ENCODE measurements at places on chromosomes 5 and 9.

DNA sequence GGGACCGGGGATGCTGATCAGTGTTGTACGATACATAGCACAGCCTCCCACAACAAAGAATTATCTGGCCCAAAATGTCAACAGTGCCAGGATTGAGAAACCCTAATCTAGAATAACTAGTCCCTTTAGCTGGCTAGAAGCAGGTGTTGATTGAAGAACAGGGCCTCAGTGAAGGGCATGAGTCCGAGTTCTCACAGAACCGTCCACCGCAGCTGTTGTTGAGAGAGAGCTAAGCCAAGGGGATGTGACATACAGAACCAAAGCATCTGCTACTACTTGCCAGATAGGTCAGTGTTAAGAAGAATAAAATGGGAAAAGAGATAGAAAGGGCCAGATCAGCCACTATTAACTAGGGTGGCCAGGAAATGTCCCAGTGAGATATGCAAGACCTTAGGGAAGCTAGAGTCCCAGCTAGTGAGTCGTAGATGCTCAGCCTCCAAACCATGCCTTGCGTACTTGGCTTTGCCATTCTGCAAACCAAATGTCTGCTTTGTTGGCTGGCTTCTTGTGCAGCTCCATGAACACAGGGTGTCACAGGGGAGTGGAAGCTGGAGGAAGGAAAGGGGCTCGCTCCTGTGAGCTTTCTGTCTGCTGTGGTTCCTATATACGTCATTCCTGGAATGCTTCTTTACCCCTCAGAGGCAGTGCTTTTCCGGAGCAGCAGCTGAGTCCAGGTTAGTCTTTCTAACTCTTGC is 68.9 kb downstream of the FBXO38 start:
- DNase-seq: no peak

DNA sequence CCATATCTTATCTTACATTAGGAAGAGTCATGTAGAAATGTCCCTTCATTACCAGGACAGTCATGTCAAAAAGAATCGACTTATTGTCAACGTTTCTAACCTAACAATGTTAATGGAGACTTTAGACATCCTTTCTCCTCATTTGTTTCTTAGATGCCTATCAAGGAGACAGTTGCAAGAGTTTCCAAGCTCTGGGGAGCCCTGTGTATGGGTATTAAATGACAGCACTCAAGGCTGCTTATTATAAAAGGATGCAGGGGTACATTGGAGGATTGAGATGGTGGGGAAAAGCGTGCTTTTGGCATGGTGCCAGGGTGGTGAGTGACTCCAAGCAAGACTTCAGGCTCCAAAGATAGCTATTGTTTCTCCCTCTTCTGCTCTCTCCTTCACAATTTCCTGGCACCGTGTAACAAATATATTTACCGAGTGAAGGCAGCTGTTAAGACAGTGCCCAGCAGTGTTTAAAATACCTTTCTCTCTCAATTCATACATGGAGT is 461.3 kb upstream of the CLINT1 start:
- DNase-seq: no peak

DNA sequence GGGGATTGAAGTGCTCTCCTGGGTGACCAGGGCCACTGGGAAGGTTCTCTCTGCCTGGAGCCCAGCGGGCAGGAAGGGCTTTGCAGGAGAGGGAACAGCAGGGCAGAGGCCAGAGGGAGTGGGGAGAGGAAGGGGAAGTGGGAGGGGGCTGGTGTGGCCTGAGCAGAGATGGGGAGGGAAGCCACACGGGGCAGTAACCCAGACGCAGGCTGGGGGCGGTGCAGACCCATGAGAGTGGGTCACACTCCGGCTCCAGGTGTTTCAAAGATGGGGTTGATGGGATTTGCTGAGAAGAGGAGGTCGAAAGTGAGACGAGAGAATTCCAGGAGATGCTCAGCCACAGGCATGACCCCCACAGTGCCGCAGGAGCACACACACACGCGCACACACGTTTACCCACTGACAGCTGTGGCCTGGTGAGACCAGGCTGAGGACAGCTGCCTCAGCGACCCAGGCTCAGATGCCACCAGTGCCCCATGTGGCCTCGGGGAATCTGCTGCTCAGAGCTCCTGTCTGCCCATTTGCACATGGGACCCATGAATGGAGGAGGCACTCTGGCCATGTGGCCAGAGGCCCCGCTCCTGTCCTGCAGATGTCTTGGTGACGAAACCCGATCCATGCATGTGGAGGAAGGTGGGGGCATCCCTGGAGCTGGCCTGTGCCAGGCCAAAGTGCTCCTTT is 32.7 kb upstream of the FCN2 start:
- DNase-seq: no peak

DNA sequence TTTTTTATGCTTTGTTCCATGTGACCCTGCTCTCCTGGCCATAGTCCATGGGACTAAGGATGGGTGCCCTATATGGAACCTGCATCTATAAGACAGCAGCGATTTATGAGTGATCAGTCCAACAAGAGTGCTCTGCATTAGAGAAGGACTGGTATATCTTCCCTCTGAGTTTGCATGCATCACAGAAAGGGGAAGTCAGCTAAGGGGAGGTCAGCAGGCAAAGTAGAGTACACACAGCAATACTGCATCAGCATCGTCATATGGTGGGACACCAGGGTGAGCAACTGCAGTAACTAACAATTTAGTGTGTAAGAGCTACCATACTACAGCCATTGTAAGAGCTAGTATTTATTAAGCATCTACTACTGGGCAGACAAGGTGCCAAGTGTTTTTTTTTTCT is 311.3 kb downstream of the NDUFS4 start:
- no peak for DNase-seq

- no peak for DNase-seq
These were observed 712.3 kb upstream of the WWC1 start for GRCh38 chr5:167578977-167579692.

- no peak for DNase-seq
These were observed 135.4 kb downstream of the SCAMP1 start for GRCh38 chr5:78495800-78496199.

DNA sequence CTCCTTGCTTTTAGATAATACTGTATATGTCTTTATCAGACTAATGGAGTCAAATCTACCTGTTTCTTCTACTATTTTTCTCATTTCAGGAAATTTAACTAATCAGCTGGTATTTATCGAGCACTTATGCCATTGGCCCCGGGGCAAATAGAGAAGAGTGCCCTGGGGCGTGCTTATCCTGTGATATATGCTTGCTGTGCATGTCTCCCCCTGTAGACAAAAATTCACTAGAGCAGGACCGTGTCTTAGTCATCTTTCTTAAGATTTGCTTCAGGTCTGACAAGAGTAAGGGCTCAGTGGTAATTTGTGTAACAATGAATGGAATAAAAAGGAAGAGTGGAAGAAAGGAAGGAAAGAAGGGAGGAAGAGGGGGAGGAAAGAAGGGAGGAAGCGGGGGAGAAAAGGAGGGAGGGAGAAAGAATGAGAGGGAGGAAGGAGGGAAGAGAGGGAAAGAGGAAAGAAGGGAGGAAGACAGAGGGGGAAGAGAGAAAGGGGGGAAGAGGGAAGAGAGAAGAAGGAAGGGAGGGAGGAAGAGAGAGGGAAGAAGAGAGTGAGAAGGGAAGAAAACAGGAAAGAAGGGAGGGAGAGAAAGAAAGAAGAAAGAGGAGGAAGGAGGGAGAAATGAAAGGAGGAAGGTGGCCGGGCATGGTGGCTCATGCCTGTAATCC is 295.7 kb upstream of the PANK3 start:
- no peak for DNase-seq

- peak; percentile 42 for DNase-seq
These were observed 32.4 kb downstream of the FYB1 start for GRCh38 chr5:39186722-39187539.

- DNase-seq: no peak
These were observed 311.7 kb upstream of the ZNF608 start for GRCh38 chr5:125057912-125058826.

DNA sequence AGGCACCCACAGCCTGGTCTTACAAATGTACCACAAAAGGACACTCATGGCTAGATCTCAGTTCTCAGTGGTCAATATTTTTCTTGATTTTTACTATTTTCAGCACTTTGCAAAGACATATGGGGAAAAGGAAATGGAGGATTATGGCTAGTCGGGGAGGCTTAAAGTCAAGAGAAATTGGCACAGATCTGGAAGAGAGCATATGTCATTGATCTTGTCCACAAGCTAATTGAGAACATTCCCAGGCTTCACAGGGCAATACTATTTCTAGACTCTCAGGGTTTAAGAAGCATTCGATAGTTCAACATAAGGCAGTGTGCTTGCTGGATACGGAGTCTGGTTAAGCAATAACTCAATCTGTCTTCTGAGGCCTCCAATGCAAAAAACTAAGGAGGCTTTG is 285.8 kb downstream of the ZNF608 start:
- no peak for DNase-seq

DNA sequence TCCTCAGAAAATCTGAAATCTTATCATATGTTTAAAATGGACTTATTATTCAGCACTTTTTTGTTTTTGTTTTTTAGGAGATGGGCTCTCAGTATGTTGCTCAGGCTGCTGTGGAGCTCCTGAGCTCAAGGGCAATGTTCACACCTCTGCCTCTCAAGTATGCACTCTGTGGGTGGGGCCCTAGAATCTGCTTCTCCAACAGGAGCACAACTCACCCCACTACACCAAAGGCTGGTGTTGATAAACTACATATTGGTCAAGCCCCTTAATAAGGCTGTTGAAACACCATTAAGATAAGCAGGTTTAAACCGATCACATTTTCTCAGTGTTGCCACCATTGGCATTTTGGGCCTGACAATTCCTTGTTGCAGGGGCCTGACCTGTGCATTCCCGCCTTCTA is 131.6 kb downstream of the FANCC start:
- no peak for DNase-seq

GRCh38 chr9:133460405-133461175 is 812 bp downstream of the CACFD1 start:
- peak; percentile 48 for DNase-seq

DNA sequence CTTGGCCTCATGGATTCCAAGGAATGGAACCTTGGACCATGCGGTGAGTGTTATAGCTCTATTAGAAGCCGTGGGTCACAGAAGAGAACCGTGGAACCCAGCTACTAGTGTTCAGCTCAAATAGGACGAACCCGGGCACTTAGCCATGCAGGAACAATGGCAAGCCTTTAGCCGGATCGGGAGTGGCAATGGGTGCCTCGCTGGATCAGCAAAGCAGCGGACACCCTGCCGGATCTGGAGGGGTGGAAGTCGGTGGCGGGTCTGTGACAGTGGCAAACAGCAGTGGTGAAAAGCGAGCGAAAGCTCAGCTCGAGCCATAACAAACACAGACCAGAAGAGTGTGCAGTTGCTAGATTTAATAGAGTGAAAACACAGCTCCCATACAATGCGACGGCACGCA is 2.4 kb upstream of the CDO1 start:
- DNase-seq: no peak

DNA sequence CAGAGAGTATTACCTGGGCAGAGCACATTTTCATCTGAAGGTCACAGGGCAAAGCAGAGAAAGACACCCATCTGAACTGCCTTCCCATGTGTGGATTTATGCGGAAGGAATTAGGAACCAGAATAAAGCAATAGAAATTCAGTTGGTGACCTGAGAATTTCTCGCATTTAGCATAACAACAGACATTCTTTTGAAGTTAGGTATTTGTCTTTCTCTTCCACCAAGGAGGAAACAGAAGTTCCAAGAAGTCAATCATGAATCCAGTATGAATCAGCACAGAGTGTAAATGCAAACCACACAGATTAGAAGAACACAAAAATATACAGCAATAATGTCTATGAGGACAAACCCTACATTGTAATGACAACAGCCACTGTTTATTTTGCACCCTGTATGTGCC is 515.2 kb upstream of the BRINP1 start:
- no peak for DNase-seq

DNA sequence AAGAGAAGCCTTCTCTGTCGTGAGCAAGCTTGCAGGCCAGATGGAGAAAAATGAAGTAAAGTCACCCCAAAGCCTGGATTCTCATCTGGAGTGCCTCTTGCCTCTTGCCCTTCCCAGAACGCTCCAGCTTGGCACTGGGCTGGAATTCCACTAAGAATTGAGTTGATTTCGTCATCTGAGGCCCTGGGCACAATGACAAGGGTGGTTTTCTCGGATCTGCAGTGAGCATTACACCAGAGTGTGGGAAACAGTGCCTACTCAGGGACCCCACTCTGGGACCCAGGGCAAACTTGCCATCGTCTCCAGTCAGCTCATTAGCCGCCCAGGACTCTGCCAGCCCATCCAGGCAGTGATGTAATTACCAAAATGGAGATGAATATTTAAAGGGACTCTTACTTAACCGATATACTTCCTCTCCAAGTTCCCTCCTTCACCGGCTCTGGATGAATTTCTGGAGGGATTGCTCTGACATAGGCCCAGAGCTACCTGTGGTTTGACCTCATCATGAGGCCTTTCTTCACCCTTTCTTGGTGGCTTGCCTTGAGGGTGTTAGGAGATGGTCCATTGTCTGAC is 44.7 kb upstream of the LCP2 start:
- DNase-seq: no peak

DNA sequence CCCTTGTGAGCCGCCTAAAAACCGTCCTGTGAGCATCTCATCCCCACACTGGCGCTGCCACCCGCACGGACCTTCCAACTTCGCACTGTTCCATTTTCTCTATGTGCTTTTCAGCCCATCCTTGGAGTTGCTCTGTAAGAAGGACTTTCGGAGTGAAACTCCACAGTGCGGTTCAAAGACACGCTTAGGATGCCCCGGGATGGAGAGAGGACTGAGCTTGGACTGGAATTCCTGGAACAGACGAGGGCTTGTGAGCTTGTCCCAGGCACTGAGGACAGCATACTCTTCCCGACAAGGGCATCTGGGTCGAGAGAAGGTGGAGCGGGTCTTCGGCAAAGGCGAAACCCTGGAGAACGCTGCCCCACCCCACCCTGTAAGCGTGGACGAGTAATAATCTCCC is 187.8 kb downstream of the MEF2C start:
- DNase-seq: no peak
